ENCODE measurements at places on chromosomes 4 and X. TPM values are rescaled to one million over a fixed set of nuclear protein-coding genes. Genes with fewer than 3 reads are reported as not detected.

GRCh38 chr4:174263445-174263736, 20.1 kb downstream of the FBXO8 start:
- DNase-seq: no peak

GRCh38 chr4:19293781-19294180, 957.9 kb upstream of the SLIT2 start:
- no peak for DNase-seq

- peak; percentile 18 for DNase-seq
Observed at GRCh38 chr4:3184725-3185124, 64.2 kb upstream of the MSANTD1 start.

DNA sequence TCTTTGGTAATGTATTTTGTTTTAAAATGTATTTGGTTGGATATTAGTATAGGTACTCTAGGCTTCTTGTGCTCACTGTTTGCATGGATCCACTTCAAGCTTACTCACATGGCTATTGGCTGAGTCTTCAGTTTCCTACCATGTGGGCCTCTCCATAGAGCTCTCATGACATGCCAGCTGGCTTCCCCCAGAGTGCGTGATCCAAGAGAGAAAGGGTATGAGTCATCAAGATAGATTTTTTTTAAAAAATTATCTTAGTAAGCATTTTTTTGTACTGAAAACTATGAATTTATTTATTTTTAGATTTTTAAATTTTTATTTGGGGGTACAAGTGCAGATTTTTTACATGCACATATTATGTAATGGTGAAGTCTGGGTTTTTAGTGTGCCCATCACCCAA, 219.1 kb upstream of the AMOT start:
- DNase-seq: no peak

DNA sequence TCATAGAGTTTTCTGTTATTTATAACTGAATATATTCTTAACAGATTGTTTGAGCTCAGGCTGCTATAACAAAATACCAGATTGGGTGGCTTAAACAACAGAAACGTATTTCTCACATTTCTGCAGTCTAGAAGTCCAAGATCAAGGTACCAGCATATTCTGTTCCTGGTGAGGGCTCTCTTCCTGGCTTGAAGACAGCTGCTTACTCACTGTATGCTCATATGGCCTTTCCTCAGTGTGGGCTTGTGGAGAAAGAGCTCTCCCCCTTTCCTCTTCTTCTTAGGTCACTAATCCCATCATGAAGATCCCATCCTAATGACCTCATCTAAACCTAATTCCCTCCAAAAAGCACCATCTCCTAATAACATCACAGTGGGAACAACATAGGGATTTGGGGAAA, 117.8 kb downstream of the RASGEF1B start:
- no peak for DNase-seq

DNA sequence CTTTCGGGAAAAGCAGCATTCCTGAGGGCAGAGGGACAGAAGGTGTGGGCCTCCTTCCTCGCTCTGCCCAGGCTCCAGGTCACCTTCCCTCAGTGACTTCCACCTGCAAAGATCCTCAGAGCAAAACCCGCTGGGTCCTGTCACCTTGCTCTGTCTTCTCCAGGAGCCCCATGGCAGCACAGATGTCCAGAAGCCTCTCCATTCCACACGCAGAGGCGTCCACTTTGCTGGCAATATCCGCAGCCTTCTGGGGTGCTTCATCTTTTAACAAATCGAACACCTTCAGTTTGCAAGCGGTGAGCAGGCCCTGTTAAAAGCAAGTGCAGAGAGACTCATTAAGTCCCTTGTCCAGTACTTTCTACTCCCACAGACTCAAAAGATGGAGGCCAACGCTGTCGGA, 27.3 kb downstream of the ASMTL start:
- no peak for DNase-seq

- DNase-seq: no peak
Observed at GRCh38 chr4:153005899-153006381, 69.8 kb downstream of the FHDC1 start.

- DNase-seq: no peak
Observed at GRCh38 chr4:77201857-77202256, 44.9 kb downstream of the CCNG2 start.

GRCh38 chr4:126895988-126896570, 736.7 kb upstream of the INTU start:
- no peak for DNase-seq

GRCh38 chr4:26558166-26558895, 25.6 kb upstream of the TBC1D19 start:
- no peak for DNase-seq

DNA sequence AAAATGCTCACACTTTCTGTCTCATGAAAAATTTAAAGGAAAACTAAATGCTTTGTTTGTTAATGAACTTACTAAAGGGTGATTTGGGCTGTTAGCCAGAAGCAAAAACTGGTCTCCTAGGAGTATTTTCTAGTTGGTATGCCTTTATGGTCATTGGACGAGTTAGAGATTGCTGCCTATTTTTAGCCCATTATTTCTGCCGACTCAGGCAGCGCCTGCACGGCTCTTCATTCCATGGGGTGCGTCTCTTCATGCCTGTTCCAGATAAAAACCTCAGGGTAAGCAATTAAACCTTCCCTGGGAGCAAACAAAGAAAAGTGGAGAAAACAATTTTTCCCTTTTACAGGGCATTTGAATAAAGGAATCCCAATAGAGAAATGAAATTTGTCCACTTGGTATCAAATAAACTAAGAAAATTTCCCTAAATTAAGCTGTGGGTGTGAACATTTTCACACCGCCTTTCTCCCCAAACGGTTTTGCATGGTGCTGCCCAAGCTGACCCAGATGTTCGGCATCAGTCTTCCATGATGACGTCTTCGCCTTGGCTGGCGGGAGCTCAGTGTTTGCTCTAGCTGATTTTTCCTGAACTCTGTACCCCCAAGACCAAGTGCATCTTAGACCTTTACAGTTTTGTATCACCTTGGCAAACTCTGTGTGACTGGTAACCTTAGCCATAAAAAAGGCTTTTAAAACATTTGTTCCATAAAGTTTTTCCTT, 61.7 kb upstream of the ADGRG2 start:
- DNase-seq: no peak

DNA sequence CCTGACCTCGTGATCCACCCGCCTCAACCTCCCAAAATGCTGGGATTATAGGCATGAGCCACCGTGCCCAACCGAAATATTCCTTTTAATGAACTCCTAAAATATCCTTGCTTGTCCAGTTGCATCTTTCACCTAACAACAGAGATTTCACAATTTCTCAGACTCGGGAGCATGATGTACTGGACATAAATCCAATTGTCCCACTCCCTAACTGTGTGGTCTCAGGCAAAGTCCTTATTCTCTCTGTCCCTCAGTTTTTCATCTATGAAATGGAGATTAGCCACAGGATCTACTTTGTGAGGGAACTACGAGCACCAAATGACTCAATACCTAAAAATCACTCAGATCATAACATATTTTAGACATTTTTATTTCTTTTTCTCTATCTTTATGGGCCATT, 9.3 kb downstream of the RAB40A start:
- DNase-seq: no peak

DNA sequence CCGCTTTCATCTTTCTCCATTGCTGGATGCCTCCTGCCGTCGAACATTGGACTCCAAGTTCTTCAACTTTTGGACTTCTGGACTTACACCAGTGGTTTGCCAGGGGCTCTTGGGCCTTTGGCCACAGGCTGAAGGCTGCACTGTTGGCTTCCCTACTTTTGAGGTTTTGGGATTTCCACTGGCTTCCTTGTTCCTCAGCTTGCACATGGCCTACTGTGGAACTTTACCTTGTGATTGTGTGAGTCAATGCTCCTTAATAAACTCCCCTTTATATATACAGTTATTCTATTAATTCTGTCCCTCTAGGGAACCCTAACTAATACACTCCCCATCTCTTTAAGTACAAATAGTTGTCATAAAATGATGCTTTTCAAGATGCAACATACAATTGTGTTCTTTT, 595.3 kb downstream of the ARAP2 start:
- DNase-seq: no peak

DNA sequence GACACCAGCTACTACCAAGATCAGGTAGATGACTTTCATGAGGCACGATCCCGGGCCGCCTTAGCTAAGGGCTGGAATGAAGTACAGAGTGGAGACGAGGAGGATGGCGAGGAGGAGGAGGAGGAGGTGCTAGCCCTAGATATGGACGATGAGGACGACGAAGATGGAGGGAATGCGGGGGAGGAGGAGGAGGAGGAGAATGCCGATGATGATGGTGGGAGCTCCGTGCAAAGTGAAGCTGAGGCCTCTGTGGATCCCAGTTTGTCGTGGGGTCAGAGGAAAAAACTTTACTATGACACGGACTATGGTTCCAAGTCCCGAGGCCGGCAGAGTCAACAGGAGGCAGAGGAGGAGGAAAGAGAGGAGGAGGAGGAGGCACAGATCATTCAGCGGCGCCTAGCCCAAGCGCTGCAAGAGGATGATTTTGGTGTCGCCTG, 481 bp downstream of the UTP3 start:
- DNase-seq: peak; percentile 55

GRCh38 chr4:144985531-144985930, 112.5 kb downstream of the ANAPC10 start:
- no peak for DNase-seq

Gene SLC38A5
- 48.9 TPM for total RNA-seq

Gene MAGIX
- total RNA-seq: 1.8 TPM

Gene VSIG1
- total RNA-seq: not detected

Gene MAGEB10
- not detected for total RNA-seq
